Fibroblast of skin of left biceps (primary cell): ENCODE measurements at places on chromosomes 1 and 21.

GRCh38 chr1:48203287-48203900, 19.1 kb upstream of the SLC5A9 start:
- DNase-seq = no peak

DNA sequence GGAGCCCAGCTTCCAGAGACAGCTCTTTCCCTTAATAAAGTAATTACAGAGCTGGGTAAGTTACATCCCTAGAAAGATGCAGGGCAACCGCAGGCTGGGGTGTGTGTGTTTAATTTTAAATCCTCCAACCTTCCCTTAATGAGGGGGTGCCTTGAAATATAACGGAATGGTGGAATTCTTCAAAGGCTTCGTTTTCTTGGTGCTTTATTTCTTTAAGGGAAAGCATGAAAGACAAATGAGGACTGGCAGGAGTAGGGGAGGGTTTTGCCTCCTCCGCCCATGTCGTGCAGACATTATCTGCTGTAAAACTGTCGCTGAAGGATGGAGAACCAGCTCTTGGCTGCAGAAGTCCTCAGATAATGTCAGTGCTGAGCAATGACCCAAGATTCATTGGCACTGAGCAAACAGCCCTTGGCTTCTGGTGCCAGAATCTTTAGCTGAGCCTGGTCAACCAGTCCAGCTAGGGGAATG, 15.5 kb downstream of the SLC6A17 start:
- no peak for DNase-seq

- no peak for DNase-seq
Measured at GRCh38 chr1:215583185-215583749, 16.2 kb downstream of the KCTD3 start.

- DNase-seq = no peak
Measured at GRCh38 chr1:240709676-240710075, 97.7 kb upstream of the GREM2 start.

DNA sequence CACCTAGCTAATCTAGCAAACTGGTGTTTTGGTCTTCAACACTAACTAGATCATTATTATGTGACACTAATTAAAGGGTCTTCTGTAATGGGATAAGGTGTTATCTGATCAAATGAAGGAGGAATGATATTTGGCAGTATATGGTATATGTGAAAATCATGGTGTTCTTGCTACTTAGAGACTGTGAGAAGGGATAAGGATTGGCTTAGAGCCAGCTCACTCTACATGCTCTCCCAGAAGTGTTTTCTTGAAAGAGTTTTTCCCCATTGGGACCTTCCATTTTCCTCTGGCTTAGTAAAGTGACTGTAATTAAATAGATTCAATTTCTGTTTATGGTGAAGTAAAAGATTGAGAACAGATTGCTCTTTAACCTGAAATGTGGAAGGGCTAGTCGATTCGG, 71.2 kb upstream of the RGL1 start:
- no peak for DNase-seq

DNA sequence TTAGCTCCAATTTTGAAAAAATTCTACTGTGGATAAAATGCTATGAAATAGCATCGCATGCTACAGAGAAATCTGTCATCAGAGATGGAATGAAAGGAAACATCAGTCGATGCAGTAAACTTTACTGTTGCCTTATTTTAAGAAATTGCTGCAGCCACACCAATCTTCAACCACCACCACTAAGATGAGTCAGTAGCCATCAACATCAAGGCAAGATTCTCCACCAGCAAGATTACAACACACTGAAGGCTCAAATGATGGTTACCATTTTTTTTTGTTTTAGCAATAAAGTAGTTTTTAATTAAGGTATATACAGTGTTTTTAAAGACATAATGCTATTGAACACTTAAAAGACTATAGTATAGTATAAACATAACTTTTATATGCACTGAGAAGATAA, 95.6 kb upstream of the JUN start:
- no peak for DNase-seq

GRCh38 chr1:16173447-16174260, 17.8 kb upstream of the EPHA2 start:
- no peak for DNase-seq

GRCh38 chr1:202278751-202279150, 63.0 kb downstream of the UBE2T start:
- DNase-seq = no peak

- DNase-seq = no peak
Measured at GRCh38 chr1:226983247-226983991, 43.3 kb downstream of the COQ8A start.

DNA sequence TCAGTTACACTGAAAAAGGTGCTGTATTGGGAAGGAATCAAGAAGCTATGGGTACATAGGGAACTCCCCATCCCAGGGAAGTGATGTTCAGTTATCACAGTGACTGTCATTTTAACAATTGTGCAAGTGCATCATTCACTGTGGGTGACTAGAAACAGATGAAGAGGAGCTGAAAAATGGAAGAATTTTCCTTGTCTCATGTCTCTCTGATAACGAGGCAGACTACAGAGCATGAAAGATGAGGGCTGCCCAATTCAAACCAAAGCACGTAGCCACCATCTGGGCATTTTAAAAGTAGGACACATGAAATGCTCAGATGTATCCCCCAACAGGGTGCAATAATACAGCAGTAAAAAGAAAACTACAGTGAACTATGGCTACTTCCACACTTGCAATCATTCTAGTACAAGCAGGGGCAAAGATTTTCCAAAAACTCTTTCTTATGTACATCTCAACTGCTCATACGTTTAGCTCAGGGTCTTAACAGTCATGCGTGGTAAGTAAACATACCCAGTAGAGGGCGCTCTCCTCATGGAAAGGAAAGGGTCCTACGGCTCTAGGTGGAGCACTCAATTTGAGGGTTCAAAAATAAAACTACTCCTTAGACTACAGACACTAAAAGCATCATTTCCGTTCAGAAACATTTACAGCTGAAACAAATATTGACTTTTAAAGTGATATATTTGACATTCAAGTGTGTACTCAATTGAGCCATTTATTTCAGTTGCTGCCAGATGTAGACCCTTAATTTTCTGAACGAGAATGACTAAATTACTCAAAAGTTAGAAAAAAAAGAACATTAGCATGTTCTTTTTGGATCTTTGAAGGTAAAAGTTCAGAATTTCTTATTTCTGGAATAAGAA, 143.2 kb downstream of the KCTD3 start:
- DNase-seq = no peak

DNA sequence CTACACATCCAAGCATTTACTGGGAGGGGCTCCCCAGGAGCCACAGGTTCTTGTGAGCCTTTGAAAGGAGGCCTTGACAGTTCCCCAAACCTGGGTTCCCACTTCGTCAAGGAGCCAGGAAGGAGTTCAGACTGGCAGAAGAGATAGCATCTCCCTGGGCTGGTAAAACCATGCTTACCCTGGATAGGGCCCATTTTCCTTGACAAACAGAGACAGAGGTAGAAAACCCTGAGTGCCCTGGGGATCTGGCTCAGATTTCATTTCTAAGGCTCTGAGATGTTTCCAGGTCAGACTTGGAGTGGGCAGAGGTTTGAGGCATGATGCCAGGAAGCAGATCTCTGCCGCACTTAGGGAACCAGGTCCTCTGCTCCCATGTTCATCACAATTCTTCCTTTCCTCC, 2.7 kb downstream of the ETNK2 start:
- no peak for DNase-seq

GRCh38 chr1:152162792-152163463, 3.9 kb upstream of the RPTN start:
- DNase-seq = peak; percentile 18

GRCh38 chr21:37405629-37406028, 39.1 kb downstream of the DYRK1A start:
- no peak for DNase-seq

GRCh38 chr1:23593042-23593521, 33.8 kb upstream of the ID3 start:
- DNase-seq = no peak

DNA sequence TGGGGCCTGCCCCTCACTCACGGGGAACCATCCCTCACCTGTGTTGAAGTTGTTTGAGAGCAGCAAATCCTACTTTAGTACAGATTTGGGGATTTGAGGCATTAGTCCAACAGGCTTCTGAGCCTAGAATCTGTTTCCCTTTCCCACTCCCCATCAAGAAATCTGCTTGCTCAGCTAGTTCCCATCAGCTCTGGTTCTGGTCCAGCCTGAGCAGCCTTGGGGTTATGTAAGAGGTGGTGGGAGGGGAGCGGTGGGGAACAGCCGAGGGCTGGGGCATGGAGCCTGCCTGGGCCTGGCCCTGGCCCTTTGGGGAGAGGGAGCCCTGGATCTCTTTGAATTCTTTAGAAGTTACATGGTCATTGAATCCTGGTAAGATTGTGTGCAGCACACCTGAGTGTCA, 4.1 kb downstream of the GSTM5 start:
- DNase-seq = no peak

DNA sequence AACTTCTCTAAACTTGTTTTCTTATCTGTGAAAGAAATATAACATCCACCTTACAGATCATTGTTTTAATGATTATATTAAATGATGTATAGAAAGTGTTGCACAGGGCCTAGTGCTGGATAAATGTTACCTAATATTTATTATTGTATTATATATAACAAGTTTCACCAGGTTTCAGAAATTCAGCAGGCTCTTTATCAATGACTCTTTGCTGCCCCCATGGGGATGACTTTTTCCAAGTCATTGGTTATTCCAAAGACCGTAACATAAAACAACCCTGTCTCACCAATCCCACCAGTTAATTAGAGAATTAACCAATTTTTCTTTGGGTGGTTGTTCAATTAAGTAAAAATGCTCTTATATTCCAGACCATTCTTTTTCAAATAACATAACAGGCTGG, 7.3 kb upstream of the DEDD start:
- DNase-seq = no peak

DNA sequence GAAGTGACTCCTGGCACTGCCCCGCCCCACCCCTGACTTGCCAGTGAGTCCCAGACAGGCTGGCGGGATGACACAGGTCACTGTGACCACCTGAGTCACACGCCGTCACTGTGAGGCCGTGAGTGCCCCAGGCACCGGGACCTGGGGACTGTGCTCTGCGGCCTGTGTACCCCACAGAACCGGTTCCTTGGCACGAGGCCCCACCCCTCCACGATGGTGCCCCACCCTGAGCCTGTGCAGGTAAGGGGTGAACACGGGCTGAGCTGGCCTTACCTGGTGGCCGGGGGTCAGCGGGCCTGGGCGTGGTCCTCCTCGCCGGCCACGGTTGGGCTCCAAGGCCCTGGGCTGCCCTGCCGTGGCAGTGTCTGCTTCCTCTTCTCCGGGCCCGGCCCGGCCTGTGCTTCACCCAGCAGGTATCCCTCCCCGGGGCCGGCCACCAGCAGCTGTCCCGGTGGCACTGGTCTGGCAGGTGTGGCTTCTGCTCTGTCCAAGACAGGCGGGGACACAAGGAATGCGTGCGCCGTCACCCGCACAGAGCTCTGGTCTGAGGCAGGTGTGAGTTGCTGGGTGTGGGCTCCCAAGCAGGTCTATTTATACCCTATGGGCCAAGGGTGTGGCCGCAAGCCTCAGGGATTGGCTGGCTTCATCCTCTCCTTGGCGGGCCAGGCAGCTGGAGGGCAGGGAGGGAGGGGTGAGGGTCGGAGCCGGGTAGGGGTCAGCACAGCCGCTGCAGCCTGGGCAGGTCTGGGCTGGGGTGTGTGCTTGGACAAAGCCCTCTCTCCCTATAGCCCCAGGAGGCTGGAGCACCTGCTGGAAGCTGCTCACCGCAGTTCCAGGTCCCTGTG, at the start of gene RNF223:
Gene RNF223 (minus strand): TSS at position 564 of the 845 bp plus-strand sequence. CDS start 1,740 bp downstream, outside the sequence.
- DNase-seq = no peak

DNA sequence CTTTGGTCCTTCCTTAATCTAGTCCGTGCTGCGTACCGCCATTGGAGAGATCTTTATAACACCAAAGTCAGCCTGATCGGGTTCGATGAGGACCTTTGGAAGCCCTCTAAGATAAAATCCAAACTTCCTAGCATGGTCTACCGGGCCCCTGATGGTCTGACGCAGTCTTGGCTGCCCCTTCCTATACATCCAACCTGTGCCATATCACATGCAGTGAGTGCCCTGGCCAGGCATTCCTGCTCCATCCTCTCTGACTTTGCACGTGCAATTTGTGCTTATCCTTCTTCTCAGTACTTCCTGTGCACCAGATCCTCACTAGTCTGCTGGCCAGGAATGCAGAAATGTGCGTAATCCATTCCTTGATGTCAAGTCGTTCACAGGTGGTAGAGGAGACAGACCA, 45.6 kb downstream of the CFAP57 start:
- no peak for DNase-seq

DNA sequence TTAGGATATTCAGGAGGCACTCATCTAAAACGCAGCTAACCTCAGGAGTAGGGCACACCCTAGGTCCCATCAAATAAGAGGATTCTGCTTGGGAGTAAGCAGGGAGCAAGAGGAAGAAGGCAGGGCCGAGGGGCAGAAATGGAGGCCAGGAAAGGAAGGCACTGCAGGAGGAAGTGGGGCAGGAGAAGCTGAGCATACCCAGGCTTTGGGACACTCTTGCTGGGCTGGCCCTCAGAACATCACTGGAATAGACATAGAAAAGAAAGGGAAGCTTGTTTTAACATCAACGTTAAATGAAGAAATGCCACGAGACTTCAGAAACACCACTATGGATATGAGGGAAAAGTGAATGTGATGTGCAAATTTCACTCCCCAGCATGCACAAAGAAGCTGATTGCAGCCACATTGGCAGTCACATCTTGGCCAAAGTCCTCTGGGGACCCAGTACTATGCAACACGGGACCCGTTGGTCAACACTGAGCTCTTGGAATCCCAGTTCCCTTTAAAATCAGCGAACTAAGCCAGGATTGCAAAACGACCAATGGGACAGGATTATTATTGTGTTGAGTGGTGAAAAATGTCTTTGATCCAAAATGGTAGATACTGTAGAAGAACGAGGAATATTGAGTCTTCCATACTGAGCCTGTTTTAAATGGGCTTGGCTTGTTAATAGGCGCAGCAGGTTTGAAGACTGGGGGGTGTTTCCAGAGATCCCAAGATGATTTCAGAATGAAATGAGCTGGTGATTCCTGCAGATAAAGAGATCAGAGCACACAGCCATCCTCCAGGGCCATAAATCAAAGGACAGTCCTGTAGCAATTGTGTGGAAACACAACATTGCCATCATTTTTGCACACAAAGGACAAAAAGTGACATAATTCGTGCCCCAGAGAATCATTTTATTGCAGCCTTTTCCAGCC, 152.4 kb downstream of the TOMM20 start:
- DNase-seq = no peak

DNA sequence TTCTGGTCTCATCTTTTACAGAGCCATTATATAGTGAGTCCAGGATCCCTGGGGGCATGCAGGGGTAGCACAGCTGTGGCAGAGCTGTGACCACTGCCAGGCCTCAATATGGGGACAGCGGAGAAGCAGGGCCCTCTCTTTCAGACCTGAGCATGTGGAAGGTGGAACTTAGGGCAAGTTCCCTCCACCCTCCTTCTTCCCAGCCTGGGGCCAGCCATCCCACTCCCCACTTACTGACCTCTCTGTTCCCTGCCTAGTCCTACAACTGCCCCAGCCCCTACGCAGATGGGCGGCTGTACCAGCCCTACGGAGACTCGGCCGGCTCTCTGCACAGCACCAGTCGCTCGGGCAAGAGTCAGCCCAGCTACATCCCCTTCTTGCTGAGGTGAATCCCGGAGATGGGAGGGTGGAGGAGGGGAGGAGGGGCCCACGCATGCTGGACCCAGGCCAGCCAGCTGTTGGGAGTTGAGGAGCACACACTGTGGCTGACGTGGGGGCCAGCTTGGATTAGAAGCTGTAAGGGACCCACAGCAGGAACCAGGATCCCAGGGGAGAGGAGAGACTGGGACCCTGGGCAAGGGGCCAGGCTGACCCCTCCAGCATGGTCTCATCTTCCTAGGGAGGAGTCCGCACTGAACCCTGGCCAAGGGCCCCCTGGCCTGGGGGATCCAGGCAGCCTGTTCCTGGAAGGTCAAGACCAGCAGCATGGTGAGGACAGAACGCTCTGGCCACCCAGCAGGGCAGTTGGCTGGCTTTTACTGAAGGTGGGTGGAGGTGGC, 10.7 kb downstream of the PSRC1 start:
- DNase-seq = no peak
